Retinal pigment epithelial cell (primary cell): ENCODE measurements at places on chromosomes 7 and 10.

- no peak for DNase-seq
These were observed 43.4 kb downstream of the WDR11 start for GRCh38 chr10:120894556-120894955.

DNA sequence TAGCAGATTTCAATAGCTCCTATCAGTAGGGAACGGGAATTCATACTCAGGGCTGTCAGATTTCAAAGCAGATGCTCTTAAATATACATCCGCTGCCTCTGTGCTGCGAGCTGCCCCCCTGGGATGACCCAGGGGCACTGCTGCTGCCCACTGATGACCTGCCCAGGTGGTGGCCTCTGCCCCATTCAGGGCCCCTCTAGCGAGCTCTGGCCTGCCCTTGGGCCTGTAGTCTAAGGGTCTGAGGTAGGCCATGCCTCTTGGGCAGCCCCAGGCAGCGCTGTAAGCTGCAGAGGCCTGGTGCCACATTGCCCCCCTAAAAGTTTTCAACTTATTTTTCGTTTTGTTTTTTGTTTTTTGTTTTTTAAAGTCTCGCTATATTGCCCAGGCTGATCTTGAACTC is 50.6 kb upstream of the SH2B2 start:
- DNase-seq, result no peak

GRCh38 chr10:31484431-31485135 is 165.6 kb downstream of the ZEB1 start:
- no peak for DNase-seq

DNA sequence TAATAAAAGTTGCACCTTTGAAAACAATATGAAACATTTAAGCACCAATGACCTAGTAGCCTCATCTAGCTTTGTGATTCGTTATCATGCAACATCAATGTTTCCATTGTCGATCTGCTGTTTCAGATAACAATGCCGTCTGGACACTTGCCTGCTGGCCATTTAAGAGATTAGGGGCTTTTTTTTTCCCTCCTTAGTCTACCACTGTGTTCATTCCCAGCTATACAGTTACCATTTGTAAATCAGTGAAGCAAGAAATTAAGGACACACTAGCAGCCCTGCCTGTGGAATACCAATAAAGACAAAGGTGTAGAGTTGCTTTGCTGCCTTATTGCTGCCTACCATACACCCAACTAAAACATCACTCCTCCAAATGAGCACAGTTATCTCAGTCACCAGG is 37.6 kb upstream of the MYO3A start:
- DNase-seq, result no peak

DNA sequence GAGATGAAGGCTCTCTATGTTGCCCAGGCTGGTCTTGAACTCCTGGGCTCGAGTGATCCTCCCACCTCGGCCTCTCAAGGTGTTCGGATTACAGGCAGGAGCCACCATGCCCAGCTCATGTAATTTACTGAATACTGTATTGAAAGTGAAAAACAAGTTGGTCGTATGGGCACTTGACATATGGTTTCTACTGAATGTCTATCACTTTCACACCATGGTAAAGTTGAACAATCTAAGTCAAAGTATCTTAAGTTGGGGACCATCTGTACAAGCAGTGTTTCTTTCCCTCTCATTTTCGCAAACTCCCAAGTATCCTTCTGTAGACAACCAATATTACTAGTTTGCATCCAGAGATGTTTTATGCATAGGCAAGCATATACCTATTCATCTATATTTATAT is 116.6 kb downstream of the TMEM178B start:
- no peak for DNase-seq

- no peak for DNase-seq
These were observed 296.4 kb upstream of the MKLN1 start for GRCh38 chr7:131031099-131031868.

- DNase-seq, result no peak
These were observed 59.2 kb upstream of the GLCCI1 start for GRCh38 chr7:7909376-7909775.
